Activated CD4-positive, alpha-beta T cell treated with anti-CD3 and anti-CD28 coated beads, Interleukin-2, amount 10 ng/mL, durations not matched to agents 24 days and 14 days (primary cell): ENCODE measurements at places on chromosomes 13 and 19.
A peak's percentile ranks its signal among the peaks of the same experiment; 100 is the strongest.

GRCh38 chr19:17075864-17076542, 426 bp downstream of the MYO9B start:
- peak; percentile 87 for DNase-seq

DNA sequence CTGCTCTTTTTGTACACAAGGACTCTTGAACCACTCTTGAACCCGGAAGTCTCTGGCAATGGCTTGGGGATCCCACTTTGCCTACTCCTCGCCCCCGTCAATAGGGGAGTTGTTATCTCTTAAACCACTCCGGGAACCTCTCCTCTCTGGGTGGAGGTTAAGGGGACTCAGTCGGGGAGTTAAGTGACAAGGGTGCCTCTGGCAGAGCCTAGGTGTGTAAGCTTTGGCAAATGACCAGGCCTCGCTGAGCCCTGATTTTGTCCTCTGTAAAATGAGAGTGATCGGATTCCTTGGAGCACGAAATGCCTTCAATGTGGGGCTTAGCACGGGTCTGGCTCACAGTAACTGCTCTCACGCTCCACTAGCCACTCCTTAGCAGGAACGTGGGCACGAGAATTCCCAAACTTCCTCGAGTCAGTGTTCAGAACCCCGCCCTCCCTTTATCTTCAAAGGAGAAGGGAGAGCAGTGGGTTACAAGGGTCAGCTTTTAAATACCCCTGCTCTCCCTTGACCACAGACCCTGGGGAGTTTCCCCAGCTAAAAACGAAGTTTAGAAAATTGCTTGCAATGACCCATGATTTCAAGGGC, 193.3 kb downstream of the KATNAL1 start:
- no peak for DNase-seq

DNA sequence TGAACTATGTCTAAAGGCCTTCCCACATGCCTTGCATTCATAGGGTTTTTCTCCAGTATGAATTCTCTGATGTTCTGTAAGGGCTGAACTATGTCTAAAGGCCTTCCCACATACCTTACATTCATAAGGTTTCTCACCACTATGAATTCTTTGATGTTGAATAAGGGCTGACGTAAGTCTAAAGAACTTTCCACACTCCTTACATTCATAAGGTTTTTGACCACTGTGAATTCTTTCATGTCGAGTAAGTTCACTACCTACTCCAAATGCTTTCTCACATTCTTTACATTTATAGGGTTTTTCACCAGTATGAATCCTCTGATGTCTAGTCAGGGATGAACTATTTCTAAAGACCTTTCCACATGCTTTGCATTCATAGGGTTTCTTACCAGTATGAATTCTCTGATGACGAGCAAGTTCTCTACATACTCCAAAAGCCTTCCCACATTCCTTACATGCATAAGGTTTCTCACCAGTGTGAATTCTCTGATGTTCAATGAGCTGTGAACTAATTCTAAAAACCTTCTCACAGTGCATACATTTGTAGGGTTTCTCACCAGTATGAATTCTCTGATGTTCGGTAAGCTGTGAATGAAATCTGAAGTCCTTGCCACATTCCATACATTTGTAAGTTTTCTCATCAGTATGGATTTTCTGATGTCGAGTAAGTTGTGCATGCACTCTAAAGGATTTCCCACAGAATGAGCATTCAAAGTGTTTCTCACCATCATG, 19.1 kb upstream of the ZNF260 start:
- no peak for DNase-seq

GRCh38 chr19:7879836-7880235, 5.6 kb upstream of the PRR36 start:
- DNase-seq: peak; percentile 61

GRCh38 chr13:49113526-49114286, 106.4 kb upstream of the MLNR start:
- no peak for DNase-seq

DNA sequence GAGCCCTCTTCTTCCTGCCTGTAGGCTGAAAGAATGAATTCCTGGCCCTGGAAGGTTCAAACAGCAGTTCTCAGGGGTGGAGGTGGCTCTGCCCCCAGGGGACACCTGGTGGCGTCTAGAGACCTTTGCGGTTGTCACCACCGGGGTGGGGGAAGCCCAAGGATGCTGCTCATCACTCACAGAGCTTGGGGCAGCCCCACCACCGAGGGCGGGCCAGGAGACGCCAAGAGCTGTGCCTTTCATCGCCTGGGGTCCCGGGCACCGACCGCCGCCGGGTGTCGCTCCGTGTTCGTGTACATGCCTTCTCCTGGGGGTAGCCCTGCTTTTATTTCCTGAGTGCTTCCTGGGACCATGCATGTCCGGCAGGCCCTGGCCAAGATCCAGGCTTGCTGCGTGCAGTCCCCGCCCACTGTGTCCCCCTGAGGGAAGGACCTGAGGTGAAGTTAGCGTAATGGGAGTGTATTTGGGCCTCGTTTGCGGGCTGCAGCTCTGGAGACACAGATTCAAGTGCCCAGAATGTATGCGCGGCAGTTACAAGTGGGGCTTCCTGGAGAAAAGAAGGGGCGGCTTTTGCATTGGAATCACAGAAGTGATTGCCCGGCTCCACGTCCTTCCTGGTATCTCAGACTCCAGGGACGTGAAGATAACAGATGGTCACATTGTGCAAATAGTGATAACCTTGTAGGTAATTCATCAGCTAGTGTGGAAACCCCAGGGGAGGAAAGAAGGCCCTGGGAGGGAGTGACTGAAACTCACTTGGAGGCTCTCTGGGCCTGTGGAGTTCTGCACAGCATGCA, 7.8 kb downstream of the DOT1L start:
- peak; percentile 85 for DNase-seq

DNA sequence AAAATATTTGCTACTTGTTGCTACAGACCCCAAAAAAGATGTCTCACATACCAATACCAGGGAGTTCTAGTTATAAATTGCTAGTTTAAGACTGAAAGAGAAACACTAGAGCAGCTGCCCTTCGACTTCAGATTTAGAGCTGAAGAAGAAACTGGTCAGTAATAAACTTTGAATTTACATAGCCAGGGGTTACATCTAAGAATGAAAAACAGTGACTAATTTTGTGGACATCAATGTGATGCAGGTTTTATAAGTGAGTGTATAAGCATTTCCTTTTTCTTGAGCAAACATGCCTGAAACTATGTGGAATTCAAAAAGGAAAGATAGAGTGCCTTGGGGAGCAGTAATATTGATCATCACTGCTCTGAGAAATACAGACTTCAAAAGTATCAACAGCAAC, 724.9 kb upstream of the MIR17HG start:
- DNase-seq: no peak
